ENCODE measurements at places on chromosomes 3 and 15. TPM values are rescaled to one million over a fixed set of nuclear protein-coding genes. Genes with fewer than 3 reads are reported as not detected.

The GRAMD1C gene
- 1.4 TPM for total RNA-seq

The TRPM1 gene
- not detected for total RNA-seq

The SPINK8 gene
- not detected for total RNA-seq

The RTP4 gene
- total RNA-seq, result 1.3 TPM

The GRK7 gene
- total RNA-seq, result 0.16 TPM

All from subcutaneous adipose tissue (tissue), 4 donors.